H4 (cell line): ENCODE measurements at places on chromosomes 6 and 20. TPM values are rescaled to one million over a fixed set of nuclear protein-coding genes. Genes with fewer than 3 reads are reported as not detected.

- no peak for DNase-seq
These were observed 45.2 kb upstream of the TFAP2A start for GRCh38 chr6:10460096-10460495.

- DNase-seq: no peak
These were observed 56.1 kb downstream of the TXLNB start for GRCh38 chr6:139235661-139236060.

DNA sequence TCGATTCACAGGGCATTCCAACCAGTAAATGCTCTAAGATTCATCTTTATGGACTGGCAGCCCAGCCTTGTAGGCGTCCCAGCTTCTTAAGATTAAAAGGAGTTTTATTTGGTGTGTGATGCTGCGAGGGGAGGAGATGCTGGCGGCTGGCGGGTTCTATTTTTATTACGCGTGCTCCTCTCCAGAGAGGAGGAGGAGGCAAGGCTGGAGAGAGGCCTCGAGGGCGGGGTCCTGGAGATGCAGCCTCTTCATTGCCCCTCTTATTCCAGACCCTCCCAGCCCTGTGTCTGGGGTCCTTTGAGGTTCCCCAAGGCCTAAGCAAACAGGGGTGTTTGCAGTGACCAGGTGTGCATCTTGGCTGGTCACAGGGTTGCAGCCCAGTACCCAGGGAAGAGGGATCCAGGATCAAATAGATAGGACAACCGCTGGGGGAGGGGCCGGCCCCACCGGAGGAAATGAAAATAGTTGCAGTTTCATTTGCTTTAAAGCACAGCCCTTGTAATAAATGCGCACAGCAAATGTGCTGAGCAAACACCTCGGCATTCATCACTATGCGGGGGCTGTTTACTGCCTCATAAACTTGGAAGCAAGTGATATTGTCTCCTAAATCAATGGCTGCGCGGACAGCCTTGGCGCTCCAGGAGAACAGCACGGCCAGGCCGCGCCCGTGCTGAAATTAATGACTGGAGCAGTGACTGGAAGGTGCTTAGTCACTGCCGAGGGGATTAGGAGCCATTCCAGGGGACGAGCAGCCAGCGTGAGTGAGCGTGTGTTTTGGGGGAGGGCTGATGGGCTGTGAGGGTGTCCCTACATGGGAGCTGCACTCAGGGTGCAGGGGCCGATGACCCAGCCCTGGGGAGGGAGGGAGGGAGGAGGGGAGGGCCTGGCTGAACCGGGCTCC is 83.0 kb downstream of the TMEM242 start:
- peak; percentile 24 for DNase-seq

- peak; percentile 53 for DNase-seq
These were observed 9.1 kb downstream of the SMPDL3A start for GRCh38 chr6:122798099-122798641.

Gene MCCD1
- not detected in 2 replicates for total RNA-seq

GRCh38 chr6:42787063-42787472 is 5.2 kb downstream of the BICRAL start:
- no peak for DNase-seq

Gene SOBP
- total RNA-seq: 1.5 and 2.9 TPM in 2 replicates

Gene OOEP
- not detected in 2 replicates for total RNA-seq

Gene SLC22A2
- total RNA-seq: not detected in 2 replicates

DNA sequence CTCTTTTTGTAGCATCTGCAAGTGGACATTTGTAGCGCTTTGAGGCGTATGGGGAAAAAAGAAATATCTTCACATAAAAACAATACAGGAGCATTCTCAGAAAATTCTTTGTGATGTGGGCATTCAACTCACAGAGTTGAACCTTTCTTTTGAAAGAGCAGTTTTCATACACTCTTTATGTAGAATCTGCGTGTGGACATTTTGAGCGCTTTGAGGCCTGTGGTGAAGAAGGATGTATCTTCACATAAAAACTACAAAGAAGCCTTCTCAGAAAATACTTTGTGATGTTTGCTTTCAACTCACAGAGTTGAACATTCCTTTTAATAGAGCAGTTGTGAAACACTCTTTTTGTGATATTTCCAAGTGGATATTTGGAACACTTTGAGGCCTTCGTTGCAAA is 598.4 kb upstream of the ZNF337 start:
- DNase-seq: no peak

DNA sequence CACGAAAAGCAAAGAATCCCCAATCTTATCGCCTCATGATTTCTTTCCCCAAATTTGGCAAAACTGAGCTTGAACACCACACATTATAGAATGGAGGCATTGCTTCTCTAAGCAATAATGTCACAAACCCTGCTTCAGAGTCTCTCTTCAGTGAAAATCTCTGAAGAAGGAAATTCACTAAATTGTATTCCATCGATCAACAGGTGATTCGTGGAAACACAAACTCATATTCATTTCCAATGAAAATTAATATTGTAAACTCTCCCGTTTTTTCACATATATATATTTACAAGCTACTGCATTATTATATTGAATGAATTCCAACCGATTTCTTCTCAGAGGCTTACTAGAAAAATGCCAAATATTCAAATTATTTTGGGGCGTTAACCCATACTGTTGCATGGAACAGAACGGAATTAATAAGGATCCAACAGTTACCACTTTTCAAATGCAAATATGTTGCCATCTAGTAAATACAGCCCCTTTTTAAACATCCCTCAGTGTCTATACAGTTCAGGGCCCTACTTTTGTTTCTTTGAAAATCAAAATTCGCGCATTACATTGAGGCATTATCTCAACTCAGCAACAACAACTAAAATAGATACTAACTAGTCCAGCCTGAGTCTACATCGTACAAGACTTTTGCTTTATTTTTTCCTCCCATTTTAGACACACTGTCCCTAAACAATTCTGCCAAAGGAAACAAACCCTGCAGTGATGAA is 1.3 kb downstream of the KIF13A start:
- DNase-seq: no peak
